Occipital lobe (tissue), 3 donors: ENCODE measurements at places on chromosomes 1 and 21. TPM values are rescaled to one million over a fixed set of nuclear protein-coding genes. Genes with fewer than 3 reads are reported as not detected.

GRCh38 chr1:203031467-203031866 lies 5.2 kb downstream of the PPFIA4 start:
- no peak for DNase-seq

Gene MCOLN2
- total RNA-seq, result not detected

Gene CATSPERE
- 2.0 TPM for total RNA-seq

Gene ADORA1
- total RNA-seq, result 24.0 TPM

DNA sequence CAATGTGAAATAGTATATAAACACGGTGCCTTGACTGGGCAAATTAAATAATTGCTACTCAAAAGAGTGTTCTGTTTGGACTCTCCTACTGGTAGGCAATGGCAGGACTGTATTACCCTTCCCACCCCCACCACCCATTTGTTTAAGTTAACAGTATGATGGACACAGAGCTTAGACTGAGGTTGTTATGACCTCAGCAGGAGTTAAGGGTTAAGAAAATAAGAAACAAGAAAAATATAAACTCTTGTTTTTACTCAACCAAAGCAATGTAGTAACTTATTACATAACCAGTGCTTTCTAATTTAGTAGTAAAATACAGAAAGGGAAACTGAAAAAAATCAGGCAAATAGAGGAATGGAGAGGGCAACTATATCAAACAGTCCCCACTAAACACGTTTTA lies 19.9 kb upstream of the SERPINC1 start:
- no peak for DNase-seq

DNA sequence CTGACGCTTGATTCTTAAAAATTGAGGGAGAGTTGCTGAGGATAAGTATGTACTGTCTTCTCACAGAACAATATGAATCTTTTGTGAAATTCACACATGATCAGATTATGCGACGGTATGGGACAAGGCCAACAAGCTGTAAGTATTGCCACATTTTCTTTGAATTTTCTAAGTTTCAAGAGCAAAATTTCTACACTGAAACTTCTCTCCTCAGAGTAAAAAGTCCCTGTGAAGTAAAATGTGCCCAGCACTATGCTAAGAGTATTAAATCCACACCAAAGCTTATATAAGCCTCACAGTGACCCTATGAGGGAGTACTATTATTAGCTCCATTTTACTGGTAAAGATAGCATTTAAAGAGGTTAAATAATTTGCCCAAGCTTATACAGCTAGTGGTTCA lies 12.2 kb downstream of the AKIRIN1 start:
- DNase-seq, result no peak

GRCh38 chr1:6123083-6123482 lies 57.0 kb downstream of the CHD5 start:
- DNase-seq, result no peak

GRCh38 chr1:101485712-101486111 lies 248.9 kb downstream of the S1PR1 start:
- DNase-seq, result no peak

DNA sequence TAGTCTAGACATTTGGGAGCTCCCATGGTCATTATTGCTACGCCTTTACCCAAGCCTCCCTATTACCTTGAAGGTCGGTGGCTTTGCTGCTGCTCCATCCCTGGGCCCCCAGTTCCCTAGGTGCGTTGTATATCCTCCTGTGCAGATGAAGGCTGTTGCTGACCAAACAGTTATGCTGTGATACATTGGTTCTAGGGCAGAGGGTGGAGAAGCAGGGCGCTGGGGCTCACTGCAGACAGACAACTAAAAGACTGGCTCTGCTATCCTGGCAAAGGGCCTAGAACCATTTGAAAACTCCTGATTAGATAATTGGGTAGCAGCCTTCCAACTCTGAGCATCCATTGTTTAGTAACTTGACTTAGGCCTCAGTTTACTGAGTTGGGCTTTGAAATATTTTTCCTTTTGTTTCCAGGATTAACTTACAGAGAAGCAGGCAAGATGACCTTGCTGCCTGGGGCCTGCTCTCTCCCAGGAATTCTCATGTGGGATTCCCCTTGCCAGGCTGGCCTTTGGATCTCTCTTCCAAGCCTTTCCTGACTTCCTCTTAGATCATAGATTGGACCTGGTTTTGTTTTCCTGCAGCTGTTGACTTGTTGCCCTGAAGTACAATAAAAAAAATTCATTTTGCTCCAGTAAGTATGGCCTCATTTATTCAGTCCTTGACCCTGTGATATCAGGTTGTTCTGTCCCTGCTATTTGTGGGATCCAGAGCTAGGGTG lies 15.5 kb downstream of the CHI3L2 start:
- no peak for DNase-seq

Gene ZBTB21
- 14.3 TPM for total RNA-seq

GRCh38 chr1:57711326-57711725 lies 287.5 kb upstream of the DAB1 start:
- no peak for DNase-seq

Gene CFHR4
- total RNA-seq, result 0.31 TPM

GRCh38 chr21:26715878-26716506 lies 129.2 kb downstream of the ADAMTS1 start:
- DNase-seq, result peak; percentile 16

DNA sequence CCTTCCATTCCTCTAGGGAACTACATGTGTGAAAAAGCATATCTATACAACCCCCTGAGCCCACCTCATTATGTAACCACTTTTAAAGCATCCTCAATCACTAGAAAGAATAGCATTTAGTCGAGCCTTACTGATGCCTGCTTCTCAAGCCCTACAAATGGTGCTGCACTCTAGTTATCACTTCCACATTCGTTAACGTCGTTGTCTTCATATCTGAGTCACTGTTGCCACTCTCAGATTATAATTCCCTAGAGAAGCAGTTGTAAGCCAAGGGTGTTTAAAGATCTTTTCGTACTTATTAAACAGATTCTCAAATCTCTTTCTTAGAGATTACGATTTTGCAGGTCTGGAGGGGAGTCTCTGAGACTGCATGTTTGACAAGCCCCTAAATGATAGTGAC lies 16.5 kb downstream of the ATP1B1 start:
- no peak for DNase-seq

DNA sequence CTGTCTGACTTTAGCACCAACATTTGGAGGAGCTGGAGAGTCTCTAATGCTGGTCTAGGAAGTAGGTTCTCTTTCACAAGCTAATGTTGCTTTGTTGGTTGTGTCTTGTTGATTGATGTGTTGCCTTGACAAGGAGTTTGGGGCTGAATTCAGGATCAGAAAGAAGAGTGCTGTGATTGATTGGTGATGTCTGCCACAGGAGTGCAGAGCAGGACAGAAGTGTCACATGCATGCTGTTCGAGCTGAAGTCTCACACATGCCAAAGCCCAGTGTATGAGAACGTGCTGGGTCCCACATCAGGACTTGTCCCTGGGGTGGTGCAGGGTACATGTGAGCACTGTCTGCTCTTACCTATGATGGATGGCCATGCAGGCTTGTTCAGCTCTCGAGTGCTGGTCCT lies 694.4 kb downstream of the MATN1 start:
- no peak for DNase-seq

- DNase-seq, result no peak
These were observed 626.7 kb upstream of the ADGRL2 start for GRCh38 chr1:81174052-81174451.

Gene HES3
- total RNA-seq, result not detected

DNA sequence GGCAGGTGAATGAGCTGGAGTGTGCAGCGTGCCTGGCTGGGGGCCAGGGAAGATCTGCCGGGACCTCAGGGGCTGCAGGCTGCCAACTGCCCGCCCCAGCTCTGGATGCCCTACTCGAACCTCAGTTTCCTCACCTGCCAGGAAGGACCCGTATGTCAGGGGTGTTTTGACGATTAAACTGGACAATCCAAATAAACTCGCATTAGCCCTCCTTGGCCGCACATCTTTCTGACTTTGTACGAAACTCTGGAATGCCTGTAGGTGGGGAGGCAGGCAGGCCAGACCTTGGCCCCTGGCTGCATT lies 8.3 kb upstream of the ZNF669 start:
- DNase-seq, result no peak

Gene CERS2
- total RNA-seq, result 35.6 TPM

Gene GPR37L1
- 1.1 TPM for total RNA-seq

DNA sequence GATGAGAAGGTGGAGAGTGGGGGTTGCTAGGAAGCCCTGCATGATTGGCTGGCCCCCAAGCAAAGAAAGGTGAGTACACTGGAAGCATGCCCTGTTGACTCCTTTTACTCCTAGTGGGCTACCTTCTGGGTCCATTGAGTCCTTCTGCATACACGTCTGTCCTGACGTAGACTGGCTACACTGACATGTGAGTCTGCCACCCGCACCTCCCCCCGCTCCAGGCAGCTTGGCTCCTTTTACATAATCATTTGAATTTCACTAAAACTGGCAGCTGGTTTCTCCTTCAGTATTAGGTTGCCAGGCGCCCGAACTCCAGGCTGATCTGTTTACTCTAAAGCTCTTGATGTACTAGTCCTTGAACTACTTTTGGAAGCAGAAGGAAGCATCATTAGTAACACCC lies 8.7 kb downstream of the MRPS21 start:
- DNase-seq, result peak; percentile 53

Gene JAM2
- total RNA-seq, result 22.3 TPM

DNA sequence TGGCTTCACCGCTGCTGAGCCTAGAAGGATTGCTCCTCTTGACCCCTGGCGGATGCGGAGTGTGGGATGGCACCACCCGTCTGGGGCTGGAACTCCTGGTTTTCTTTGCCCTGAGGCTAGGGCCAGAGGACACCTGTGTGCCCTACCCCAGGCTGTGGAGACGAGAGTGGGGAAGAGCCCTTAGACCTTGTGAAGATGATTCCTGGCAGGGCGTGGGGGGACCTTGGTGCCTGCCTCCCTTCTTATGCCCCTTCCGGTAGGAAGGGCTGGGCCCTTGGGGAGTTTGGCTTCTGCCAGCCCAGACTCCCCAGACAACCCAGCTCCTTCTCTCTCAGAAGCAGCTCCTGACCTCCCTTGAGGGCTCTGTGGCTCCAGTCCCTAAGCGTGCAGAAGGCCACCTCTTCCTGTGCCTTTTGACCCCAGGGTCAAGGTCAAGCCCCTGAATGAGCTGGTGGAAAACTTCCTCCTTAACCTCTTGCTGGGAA lies 891 bp downstream of the RPS6KA1 start:
- DNase-seq, result no peak

DNA sequence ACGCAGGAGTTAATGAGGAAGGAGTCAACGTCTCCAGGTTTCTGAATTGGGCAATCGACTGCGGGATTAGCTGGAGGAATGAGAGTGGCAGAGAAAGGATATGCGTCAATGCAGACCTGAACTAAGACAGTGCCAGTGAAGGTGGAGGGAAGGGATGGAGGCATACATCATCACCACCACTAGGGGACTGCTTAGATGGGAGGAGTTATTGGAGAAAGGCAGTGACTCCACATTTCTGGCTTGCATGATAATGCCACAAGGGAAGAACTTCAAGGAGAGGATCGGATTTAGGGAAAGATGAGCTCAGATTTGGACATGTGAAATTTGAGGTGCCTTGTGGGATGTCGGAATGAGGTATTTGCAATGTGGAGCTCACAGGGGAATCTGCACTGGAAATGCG lies 17.5 kb downstream of the VASH2 start:
- DNase-seq, result no peak

DNA sequence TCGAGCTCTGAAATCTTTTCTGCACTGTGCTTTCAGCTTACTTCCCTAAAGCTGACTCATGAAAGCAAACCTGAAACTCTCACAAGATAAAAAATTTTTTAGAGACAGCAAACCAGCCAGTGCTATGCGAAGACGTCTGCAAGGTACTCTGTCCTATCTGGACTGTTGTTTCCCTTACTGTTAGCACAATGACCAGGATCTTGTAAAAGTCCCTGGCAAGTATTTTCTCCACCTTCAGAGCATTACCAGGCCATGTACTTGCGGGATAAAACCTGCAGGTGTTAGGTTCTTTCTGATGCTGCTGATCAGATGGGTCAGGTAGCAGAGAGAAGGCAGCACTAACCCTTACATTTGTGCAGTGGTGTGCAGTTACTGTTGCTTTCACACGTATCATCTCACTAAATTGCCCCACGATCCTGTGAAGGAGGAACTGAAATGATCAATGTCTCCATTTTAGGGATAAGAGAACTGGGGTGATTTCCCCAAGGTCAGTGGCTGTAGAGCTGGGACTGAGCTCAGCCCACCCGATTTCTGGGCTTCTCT lies 56.6 kb downstream of the PLXNA2 start:
- no peak for DNase-seq

Gene RNF207
- total RNA-seq, result 8.7 TPM

- DNase-seq, result no peak
These were observed 182.1 kb upstream of the LMO4 start for GRCh38 chr1:87146538-87146937.

GRCh38 chr1:244224487-244225430 lies 173.7 kb downstream of the ZBTB18 start:
- no peak for DNase-seq
